ENCODE measurements at places on chromosomes 2 and 18.

GRCh38 chr18:37636831-37637477 is 71.4 kb upstream of the CELF4 start:
- no peak for DNase-seq

GRCh38 chr2:160205505-160205904 is 5.4 kb upstream of the ITGB6 start:
- DNase-seq: peak; percentile 100

DNA sequence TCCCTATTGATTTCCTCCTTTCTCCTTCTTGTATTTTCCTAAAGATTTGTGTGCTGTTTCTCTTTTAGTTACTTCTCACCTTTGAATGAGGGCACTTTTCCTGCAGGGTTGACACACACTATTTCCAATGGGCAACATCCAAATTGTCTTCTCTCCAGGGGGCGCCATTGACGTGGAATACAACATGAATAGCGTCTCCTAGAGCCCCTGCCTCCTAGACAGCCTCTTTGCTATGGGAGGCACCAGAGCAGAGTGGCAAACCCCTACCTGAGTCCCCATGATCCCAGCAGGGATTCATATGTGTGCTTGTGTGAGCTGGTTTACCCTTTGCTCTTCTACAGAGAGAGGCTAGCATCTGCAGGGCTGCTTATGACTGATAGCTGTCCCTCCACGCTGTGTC is 61.3 kb upstream of the ITSN2 start:
- no peak for DNase-seq

DNA sequence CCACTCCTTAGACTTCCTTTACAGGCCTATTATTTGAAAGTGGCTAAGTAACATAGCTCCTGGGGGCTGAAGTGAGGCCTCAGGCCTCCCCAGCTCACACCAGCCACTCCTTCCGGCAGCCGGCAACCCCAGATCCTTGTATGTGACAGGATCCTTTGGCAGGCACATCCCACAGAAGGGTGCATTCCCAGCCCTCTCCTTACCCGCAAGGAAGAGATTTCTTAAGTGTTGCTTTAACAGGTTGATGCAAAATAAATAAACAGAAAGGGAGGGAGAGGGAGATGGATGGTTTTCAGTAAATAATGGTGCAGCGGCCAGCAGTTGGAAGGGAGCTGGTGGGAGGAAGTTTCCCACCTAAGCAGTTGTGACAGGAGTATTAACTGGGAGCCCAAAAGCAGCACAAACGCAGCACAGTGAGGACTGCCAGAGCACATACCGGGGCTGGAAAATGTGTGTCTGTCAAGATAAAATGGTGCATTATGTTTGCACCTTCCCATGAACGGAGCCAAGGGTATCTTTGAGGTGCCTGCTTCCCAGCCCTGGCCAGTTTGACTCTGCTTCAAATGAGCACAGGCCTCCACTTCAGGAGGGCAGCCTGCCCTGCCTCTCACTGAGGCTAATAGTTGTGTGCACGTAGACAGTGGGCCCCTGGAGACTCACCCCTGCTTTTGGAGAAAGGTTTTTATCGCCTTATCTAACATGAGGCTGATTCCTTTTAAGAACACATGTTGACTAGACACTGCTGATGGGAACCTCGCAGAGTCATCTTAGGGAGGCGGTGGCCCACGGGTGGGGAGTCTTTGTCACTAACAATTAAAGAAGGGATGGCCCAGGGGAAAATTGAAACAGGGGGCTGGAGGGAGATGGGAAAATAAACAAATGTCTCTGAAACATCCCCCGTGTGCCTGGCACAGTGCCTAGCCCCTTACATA is 32.8 kb downstream of the NRP2 start:
- DNase-seq: no peak

DNA sequence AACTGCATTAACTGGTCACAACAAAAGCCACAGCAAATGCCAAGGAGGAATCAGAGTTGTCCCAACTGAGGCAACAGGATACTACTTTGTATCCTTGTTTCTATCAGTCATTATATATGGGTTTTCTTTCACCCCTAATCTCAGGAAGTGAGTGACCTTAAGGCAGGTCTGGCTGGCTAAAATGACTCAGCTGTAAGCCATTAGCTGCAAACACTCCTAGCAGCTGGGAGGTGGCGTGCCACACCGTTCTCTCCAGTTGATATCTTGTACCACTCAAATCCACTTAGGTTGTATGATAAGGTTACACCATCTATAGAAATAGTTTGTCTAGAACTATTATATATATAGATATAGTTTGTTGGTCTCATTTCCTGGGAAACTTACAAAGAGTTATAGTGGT is 171.1 kb upstream of the MC4R start:
- DNase-seq: no peak

GRCh38 chr2:181384923-181385322 is 72.3 kb upstream of the ITGA4 start:
- DNase-seq: no peak
